Keratinocyte (primary cell): ENCODE measurements at places on chromosomes 12 and 14.

- H3K27ac ChIP-seq = no peak overlapping the region
- H3K36me3 ChIP-seq = no peaks in the 10 kb centered on the region
- no peaks in the 10 kb centered on the region for H3K27me3 ChIP-seq
- DNase-seq = no peak
Observed at GRCh38 chr12:117863002-117863709, 105.6 kb downstream of the KSR2 start.

DNA sequence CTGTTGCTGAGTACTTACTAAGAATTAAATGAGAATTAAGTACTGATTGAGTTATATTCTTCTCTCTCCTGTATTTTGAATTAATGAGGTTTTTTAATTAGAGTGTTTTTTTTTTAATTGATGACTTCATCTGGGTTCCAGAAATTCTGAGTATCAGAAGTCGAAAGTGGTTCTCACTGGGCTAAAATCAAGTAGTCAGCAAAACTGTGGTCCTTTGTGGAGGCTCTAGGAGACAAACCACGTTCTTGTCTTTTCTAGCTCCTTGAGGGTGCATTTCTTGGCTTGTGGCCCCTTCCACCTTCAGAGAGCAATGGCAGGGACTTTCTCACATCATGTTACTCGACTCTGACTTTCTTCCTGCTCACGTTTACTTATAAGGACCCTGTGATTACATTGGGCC lies 8.1 kb upstream of the DYRK4 start:
- no peak for DNase-seq
- H3K36me3 ChIP-seq = peaks cover 6% of the 10 kb centered on the region
- H3K27me3 ChIP-seq = no peaks in the 10 kb centered on the region
- no peak overlapping the region for H3K4me3 ChIP-seq

- H3K27me3 ChIP-seq = no peaks in the 10 kb centered on the region
- H3K4me1 ChIP-seq = no peaks in the 10 kb centered on the region
- no peak overlapping the region for H3K4me3 ChIP-seq
- no peak overlapping the region for H3K27ac ChIP-seq
- DNase-seq = no peak
Observed at GRCh38 chr14:42869681-42870080, 1263.0 kb downstream of the LRFN5 start.

DNA sequence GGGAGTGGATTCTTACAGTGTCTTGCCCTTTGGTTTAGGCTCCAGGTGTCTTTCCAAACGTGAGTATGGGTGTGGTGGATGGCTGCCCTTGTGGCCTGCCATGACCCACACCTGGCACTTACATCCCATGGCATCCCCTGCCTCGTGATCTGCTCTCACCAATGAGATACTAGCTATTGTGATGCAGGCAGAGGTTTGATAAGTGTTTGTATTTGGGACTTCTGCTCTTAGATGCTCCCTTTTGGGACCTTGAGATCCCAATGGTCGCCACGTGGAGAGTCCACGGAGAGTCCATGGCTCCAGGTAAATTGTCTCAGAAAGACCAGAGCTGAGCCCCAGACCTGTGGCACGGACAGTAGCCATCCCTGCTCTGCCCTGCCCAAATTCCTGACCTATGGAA lies 62.5 kb downstream of the MDM2 start:
- no peaks in the 10 kb centered on the region for H3K27me3 ChIP-seq
- H3K27ac ChIP-seq = no peak overlapping the region
- H3K4me1 ChIP-seq = peaks cover 11% of the 10 kb centered on the region
- DNase-seq = no peak

DNA sequence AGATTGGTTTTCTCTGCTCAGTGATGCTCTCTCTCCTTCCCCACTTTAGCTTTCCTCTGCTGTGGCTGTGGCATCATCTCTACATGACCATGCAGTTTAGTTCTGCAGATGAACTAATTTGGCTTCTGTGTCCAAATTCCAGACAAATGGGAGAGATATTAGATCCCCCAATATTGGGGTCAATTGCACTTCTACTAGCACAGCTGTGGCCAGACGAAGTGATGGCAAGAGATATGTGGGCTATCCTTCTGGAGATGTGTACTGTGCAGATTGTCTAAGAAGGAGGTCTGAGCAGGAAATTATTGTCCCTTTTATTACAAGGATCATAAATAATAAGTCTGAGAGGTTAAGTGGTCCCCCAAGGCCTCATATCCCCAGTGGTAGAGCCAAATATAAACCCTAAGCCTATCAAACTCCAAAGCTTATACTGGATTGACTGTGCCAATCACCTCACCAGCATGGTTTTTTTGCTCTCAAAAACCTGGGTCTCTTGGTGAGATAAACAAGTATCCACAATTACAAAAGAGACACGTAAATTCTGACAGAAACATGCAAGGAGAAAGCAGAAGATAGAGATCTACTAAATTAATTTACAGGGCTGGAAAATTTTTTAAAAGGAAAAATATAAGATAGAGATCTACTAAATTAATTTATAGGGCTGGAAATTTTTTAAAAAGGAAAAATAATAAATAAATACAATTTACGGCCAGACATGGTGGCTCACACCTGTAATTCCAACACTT lies 29.1 kb upstream of the GCH1 start:
- H3K36me3 ChIP-seq = no peaks in the 10 kb centered on the region
- H3K4me3 ChIP-seq = no peak overlapping the region
- DNase-seq = no peak
- H3K27me3 ChIP-seq = no peaks in the 10 kb centered on the region

DNA sequence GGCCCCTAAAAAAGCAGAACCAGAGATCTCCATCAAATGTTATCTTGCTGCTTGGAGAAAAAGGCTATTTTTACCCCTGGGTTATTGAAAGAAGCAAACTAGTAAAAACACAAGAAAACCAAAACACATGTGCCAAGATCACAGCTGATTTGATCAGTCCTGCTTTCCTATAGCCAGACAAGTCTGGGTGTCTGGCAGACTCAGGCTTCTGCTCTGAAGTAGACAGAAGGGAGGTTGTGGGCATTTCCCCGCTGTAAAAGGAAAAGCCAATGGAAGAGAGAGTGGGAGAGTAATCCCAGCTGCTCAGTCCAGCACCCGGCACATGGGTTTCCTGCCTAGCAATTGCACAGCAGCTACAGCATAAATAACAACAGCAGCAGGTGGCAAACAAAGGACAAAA lies 177.9 kb downstream of the PHLDA1 start:
- H3K4me1 ChIP-seq = peaks cover 61% of the 10 kb centered on the region
- no peaks in the 10 kb centered on the region for H3K27me3 ChIP-seq
- no peak overlapping the region for H3K4me3 ChIP-seq
- no peak for DNase-seq
- H3K36me3 ChIP-seq = no peaks in the 10 kb centered on the region

GRCh38 chr14:53365486-53366130 lies 212.5 kb upstream of the DDHD1 start:
- H3K27ac ChIP-seq = no peak overlapping the region

DNA sequence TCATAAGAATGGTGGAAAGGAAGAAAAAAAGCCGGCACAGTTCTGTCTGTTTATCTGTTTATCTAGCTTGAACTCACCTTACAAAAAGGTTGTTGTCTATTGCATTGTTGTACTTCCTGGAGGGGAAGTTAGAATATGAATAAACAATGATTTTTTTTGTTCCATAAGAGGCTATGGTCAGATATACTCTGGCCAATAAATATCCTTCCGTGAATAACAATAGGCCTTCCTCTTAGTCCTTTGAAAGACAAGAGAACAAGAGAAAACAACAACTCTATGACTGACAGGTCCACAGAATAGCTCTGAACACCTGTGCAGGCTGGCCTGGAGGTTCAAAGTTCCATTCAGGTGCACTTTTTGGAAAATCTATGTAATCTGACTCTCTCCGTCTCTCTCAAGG lies 192.8 kb upstream of the KRR1 start:
- H3K27me3 ChIP-seq = no peaks in the 10 kb centered on the region
- H3K4me1 ChIP-seq = peaks cover 11% of the 10 kb centered on the region
- peaks cover 2% of the 10 kb centered on the region for H3K36me3 ChIP-seq
- no peak overlapping the region for H3K4me3 ChIP-seq
- no peak for DNase-seq

DNA sequence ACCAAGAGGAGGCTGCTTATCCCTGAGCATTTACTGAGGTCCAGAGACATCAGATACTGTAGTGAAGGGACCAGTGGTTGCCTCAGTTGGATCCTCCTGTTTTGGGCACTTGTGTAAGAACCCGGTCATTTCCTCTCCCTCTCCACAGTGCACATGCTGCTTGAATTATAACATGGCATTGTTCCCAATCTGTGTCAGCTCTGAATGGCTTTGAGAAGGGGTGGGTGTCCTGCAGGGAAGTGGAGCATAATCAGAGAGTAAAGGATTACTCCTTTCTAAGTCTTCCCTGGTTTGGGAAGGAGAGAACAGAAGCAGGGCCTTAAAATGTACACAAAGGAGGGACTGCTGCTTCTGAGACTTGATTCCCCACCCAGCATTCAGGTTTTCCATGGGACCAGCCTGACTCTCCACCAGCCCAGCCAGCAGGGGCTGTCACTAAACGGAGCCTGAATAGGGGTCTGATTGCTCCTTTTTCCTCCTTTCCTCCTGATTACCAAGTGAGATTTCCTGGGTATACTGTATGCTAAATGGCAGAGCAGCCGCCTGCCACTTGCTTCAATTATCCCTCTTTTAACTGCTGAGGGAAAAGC lies 78.4 kb downstream of the NRXN3 start:
- H3K27ac ChIP-seq = no peak overlapping the region
- no peak overlapping the region for H3K4me3 ChIP-seq
- H3K36me3 ChIP-seq = no peaks in the 10 kb centered on the region
